ENCODE measurements at places on chromosomes 13 and 19.

DNA sequence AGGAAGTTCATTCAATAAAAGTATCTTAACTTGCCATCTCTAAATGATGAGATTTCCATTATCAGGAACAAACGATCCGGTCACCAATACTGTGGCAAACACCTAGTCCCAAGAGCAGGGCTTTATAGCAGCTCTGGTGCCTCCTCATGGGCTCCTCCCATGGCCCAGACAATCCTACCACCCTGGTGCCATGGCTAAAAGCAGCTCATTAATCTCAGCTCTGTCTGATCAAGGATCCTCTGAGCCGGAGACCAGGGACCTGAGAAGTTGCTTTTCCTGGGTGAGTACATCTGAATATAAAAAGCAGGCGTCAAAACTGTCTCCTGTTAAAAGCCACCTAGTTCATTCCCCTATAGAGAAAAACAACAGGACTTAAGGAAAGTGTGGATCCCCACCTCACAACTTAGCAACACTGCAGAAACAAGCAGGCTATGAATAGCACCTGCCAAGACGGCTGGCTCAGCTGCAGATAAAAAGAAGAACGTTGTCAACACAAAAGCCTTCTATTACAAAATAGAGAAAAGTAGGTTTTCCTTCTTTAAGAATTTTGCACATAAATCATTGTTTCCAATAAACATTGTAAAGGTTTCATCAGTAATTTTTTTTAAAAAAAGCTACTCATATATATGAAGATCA lies 30.3 kb downstream of the TSHZ3 start:
- no peak for ATAC-seq

DNA sequence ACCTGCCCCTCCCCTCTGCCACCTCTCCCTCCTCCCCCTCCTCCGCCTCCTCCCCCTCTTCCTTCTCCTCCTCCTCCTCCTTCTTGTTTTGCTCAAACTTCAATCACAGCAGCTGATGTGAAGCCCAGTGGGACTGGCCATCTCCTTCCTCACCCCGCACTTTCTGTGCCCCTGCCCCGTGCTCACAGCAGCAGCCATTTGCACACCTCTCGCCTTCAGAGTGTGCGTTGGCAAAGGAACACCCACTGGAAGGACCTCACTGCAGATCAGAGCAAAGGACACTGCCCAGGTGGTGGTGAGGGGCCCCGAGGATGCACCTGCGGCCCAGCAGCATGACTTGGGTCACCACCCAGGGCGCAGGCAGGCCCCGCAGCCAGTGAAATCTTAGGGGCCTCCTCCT lies 98.8 kb downstream of the SOX1 start:
- ATAC-seq = no peak

DNA sequence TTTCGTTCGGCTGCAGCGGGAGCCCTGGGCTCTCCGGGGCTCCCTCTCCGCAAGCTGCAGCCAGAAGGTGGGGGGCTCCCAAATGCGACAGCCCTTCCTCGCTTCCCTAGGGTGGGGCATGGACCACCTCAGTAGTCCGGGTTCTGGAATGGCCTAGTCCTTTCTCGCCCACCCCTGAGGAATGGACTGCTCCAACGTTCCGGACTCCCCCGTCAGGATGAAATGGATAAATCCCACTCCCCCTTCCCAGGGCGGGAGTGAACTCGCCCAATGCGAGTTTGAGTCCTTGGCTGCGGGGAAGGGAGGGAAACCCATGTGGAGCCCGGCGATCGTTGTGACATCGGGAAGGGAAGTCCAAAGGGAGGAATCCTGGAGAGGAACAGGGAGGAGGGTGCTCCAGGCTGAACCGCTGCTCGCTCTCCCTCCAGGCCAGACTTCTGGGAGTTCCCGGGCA lies 5.5 kb downstream of the HRC start:
- ATAC-seq = peak; percentile 24

DNA sequence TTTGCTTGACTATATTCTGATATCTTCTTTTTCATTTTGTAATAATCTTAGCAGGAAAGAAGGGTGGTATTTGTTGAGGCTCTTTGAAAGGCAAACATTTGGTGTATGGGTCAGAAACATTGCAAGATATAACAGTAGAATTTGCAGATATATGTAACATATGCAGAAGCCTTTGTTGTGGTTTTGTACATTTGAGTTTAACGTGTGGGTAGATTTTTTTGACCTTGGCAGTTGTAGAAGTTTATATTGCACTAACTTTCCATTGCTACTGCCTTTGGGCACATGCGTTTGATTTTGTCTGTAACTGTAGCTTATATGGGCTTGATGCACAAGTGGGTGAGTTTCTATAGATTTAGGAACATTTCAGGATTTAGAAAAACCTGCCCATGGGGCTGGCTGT lies 78.5 kb upstream of the SPRY2 start:
- no peak for ATAC-seq

DNA sequence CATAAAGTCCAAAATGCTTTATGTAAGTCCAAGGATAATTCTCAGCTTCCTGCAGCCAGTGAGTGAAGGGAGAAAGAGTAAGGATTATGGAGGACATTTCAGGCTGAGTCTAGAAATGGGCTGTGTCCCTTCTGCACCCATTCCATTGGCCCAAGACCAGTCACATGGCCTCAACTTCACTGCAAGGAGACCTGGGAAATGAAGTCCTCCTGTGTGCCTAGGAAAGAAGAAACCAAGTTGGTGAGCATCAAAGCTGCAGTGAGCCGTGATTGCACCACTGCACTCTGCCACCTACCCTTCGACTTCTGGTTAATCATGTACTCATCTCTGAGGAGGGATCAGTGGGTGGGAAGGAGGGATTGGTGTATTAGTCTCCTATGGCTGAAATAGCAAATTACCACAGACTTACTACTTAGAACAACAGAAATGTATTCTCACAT lies 3.6 kb upstream of the CD37 start:
- peak; percentile 67 for ATAC-seq

DNA sequence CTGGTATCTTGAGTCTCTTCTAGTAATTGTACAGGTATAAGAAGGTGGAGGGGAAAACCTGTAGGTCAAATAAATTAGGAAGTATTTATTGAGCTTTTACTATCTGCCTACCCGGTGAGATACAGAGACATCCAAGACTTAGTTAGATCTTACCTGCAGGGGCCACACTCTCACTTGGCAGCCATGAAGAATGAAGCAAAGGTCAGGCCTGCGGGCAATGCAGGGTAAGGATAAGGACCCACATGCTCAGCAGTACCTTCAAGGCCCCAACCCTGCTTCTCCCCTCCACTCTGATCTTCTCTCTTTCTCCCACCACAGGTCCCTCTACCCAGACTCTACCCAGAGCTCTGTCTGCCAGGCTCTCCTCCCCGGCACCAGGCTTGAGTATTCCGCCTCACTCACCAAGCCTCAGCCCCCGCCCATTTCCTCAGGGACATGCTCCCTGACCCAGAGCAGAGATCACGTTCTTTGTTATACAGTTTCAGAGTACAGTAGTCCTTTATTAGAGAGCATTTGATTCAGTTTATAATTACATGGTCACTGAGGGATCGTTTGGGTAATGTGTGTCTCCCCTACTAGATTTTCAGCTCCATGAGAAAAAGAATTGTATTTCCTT lies 18.9 kb upstream of the CLDN10 start:
- ATAC-seq = peak; percentile 49

- ATAC-seq = no peak
These were observed 517.2 kb upstream of the SPRY2 start for GRCh38 chr13:80858131-80858530.

- no peak for ATAC-seq
These were observed 29.4 kb downstream of the DIAPH3 start for GRCh38 chr13:60134376-60134775.

GRCh38 chr19:38060331-38060730 lies 153.3 kb downstream of the SIPA1L3 start:
- ATAC-seq = no peak

DNA sequence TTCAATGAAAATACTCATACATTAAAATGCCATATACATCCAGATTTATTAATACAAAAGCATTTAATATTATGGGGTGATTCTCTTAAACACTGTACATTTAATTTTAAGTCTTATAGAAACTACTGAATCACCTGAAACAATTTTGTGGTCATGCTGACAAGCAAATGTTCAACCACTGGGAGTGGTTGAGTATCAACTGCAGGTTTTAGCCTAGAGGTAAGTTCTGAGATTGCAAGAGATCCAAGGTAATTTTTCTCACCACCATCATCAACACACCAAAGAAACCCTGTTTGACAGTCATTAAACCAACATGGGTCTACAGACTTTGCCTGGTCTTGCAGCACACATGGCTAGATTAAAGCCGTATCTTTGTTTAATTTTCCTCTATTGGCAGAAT lies 196.3 kb downstream of the LHFPL6 start:
- no peak for ATAC-seq
